Ovary (tissue), 10 donors: ENCODE measurements at places on chromosomes 3 and 15.

GRCh38 chr3:170603770-170604510, 18.1 kb upstream of the SLC7A14 start:
- DNase-seq, result no peak

DNA sequence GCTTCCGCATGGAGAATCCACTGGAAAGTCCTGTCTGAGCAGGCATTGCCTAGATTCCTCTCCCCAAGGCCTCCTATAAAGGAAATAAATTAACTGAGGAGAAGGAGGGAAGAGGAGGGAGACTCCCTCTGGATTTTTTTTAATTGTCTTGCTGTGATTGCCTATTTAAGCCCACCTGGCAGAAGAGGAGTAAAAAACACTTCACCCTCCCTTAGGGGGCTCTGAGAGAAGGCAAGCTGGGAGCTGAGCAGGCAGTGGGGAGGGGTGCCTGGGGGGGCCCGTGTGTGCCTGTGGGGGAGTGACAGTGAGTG, 109.9 kb downstream of the OXNAD1 start:
- DNase-seq, result no peak

DNA sequence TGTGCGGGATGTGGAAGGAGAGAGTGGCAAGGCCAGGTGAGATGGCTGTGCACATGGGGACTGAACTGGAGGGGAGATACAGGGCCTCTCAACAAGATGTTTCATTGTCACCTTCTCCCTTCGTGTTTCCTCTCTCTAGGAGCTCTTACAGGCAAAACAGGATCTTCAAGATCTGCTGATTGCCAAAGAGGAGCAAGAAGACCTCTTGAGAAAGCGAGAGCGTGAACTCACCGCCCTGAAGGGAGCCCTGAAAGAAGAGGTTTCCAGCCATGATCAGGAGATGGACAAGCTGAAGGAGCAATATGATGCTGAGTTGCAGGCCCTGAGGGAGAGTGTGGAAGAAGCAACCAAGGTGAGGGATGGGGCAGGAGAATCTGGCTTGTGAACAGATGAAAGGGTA, 85.2 kb downstream of the CGNL1 start:
- no peak for DNase-seq

DNA sequence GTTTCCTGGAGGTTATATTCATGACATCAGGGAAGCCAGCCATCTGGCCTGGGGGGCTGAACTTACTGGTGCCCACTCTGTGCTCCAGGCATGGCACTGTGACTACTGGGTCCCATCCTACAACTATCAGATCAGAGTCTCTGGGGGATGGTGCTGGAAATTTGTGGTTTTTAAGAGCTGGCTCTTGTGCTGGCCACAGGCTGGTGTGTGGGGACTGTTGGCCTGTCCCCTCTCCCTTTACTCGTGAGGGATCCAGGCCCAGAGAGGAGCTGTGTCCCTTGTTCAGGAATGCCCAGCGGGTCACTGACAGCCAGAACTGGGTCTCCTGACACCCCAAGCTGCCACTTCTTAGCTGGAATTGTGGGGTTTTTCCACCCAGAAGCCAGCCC, 44.5 kb upstream of the SEC22A start:
- DNase-seq, result no peak

- DNase-seq, result no peak
Observed at GRCh38 chr3:46578973-46579755, 13.1 kb upstream of the LRRC2 start.

- DNase-seq, result no peak
Observed at GRCh38 chr3:119401069-119401468, 62.3 kb downstream of the TMEM39A start.

- DNase-seq, result no peak
Observed at GRCh38 chr15:37921527-37922385, 12.7 kb upstream of the TMCO5A start.

DNA sequence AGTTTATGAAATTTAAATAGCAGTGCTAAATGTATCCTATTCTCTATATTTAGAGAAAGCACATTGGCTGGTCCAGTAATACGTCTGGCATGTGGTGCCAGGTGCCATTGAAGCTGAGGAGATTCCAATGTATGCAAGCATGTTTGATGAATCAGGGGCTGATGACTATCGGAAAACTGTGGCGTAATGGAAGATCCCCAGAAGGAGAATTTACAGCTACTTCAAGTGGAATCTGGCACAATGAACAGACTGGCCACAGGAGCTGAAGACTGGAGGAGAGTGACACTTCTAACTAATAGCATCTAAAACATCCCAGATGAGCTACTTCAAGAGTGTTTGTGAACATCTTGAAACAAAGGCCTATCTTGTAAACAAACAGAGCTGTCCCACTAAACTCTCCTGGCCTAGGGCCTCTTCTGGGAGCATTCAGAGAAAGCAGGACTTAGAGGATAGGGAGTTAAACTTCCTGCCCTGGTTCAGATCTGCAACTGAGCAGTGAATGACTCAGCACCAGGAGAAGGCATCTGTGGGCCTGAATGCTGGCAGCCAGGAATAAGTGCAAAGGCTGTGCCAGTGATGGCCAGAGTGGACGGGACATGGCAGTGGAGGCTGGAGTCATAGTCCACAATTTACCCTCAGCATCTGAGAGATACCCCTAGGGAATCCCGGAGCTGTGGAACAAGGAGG, 15.2 kb upstream of the ACTC1 start:
- no peak for DNase-seq

DNA sequence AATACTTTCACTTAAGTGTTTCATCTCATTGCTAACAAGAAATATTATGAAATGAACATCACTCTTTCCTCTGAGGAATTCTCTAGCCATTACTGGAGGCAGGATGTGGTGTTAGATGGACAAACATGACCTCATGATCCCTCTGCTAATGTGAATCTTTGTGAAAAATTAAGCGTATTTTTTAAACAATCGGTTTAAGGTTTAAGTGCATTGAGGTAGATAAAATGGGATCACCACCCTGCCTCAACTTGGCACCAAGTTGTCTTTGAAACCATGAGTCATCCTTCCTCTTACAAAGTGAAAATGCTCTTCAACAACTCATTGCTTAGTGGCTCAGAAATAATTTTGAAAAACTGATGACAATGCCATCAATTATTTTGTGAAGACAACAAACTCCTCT, 76.0 kb upstream of the DCBLD2 start:
- DNase-seq, result no peak

DNA sequence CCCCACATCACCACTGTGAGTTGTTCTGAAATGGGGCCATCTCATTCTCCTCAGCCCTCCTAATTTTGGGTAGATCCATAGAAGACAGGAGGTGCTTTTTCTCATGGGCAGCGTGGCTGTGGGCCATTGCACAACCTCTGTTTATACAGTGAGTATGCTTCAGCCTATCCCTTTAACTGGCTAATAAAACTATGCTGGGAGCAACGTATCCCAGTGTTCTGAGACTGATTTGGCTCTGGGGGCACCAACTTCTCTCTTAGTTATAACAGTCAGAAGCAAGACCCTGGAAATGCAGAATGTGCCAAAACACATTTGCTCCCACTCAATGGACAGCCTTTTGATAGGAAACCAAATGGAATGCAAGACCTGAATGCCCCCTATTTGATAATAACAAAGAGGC, 97.1 kb upstream of the ICE2 start:
- DNase-seq, result no peak

- DNase-seq, result no peak
Observed at GRCh38 chr3:86563400-86563970, 427.5 kb downstream of the VGLL3 start.

GRCh38 chr15:90099868-90100831, 2.1 kb downstream of the IDH2 start:
- peak; percentile 65 for DNase-seq

GRCh38 chr3:104286645-104287044, 1080.1 kb upstream of the ALCAM start:
- DNase-seq, result no peak

- DNase-seq, result peak; percentile 78
Observed at GRCh38 chr3:96813134-96813819, 1.1 kb upstream of the EPHA6 start.

DNA sequence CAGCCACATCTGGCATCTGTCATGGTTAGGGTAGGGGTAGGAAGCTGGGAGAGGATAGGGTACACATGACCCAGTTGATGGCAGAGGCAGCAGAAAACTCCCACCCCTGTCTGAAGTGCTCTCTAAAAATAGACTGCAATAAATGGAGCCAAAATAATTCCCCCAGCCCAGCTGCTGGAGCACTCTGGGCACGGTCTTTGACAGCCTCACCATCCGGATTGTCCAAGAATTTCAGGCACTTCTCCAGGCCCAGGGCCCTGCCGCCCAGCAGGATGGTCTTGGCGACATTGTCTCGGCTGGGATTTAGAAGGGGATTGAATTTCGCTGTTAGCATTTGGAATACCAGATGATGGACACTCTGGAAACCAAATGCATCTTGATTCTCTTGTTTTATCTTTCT, 103.7 kb downstream of the IQSEC1 start:
- DNase-seq, result no peak

- DNase-seq, result no peak
Observed at GRCh38 chr3:78825118-78825857, 942.5 kb downstream of the ROBO1 start.

- DNase-seq, result no peak
Observed at GRCh38 chr3:192887047-192887446, 30.6 kb downstream of the MB21D2 start.

DNA sequence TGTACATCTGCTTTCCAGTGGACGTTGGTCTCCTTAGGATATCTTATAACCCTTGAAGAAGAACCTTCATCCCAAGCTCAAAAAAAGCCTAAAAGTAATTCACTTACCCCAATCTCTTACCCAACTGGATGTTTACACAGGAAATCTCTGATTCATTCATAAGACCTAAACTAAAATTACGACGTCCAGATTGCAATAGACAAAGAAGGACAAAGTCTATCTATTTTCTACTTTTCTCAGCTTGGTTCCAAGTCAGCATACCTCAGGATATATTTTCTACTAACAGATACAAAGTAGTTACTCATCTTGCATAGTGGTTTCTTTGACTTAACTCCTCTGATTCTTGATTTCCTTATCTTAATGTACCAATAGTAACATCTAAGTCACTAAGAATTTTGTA, 669.9 kb downstream of the OTOL1 start:
- no peak for DNase-seq

- no peak for DNase-seq
Observed at GRCh38 chr3:78665776-78666469, 1101.9 kb downstream of the ROBO1 start.

DNA sequence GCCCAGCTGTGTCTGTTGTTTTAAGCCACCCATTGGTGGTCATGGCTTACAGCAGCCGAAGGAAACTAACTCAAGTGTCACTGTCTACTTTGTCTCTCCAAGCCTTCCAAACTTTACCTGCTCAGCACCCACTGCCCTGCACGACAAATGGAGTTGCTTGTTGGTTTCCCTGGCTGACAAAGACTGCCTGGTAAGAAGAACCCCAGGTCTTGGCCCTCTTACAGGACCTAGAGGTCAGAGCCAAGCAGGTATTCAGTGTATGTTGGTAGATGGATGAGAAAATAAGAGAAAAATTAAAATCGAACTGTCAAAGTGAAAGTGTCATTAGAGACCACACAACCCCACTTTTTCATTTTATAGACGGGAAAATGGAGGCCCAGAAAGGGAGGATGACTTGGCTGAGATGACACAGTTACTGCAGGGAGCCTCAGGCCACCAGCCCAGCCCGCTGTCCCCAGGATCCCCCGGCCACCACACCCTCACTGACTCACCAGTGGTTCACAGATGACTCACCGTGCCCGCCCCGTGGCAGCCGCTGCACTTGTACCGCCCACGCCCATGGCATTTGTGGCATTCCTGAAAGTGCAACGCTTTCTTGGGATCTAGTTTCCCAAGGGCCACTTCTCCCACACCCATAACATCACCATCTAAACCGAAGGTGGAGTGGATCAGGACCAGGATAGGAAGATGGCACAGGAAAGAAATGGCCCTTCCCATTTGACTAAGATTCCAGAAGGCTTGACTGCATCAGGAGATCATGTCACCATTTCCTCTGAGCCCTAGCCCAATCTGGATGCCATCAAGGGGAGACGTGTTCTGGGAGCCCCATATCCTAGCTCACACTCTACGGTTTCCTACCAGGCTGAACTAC, 15.2 kb downstream of the SSUH2 start:
- DNase-seq, result no peak

DNA sequence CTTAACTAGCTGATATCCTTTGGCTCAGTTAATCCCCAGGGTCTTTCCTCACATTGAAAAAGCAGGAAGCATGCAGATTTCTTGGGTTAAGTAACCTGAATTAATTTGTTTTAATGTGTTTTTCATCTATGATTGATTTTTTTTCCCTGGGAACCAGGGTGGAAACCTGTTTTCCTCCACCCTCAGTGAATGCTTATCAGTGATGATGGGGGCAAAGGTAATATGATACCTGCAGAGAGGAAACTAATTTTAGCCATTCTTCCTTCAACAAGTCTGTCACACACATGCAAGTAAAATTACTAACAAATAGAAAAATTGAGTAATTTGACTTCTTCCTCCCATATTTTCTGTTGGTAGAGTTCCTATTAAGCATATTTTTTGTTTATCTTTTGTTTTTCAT, 5.9 kb downstream of the CASR start:
- no peak for DNase-seq

DNA sequence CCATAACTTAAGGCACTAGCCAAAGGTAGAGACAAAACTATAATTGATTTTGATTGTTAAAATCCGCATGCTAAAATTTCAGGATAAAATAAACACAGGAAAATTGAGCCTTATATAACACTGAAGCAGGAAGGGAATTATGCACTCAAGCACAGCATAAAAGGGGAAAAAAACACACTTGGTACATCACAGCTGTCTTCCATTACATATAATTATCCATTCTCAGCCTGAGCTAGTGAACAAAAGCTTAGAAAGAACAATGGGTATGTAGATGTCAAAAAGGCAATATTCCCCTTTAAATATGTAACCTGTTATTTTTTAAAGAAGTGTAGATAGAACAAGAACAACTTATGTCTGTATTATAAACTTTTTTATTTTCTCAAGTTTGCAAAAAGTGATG, 899.2 kb downstream of the ROBO1 start:
- DNase-seq, result no peak

- DNase-seq, result no peak
Observed at GRCh38 chr3:157129803-157130466, 30.0 kb downstream of the CCNL1 start.

GRCh38 chr3:71356265-71356664, 227.3 kb downstream of the FOXP1 start:
- no peak for DNase-seq

DNA sequence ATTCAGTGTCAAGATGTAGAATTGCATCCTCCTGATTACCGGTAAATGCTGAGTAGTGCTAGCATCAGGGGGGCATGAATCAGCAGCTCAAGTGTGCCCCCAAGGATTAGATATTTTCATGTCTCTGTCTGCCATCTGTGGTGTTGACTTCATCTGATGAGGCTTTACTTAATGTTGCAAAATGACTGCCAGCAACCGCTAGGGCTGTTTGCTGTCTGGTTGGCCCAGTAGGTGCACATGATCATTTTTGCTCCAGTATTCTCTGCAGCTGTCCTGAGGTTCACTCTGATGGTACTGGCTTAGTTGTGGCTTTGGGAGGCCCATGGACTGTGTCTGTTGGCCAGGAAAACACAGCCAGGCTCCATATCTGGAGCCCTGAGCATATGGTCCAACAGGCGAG, 316.4 kb downstream of the SOX2 start:
- DNase-seq, result no peak
